Activated naive CD4-positive, alpha-beta T cell (primary cell): ENCODE measurements at places on chromosomes 1 and 21.

GRCh38 chr21:24844671-24845070 lies 762.6 kb downstream of the MRPL39 start:
- no peak for DNase-seq

DNA sequence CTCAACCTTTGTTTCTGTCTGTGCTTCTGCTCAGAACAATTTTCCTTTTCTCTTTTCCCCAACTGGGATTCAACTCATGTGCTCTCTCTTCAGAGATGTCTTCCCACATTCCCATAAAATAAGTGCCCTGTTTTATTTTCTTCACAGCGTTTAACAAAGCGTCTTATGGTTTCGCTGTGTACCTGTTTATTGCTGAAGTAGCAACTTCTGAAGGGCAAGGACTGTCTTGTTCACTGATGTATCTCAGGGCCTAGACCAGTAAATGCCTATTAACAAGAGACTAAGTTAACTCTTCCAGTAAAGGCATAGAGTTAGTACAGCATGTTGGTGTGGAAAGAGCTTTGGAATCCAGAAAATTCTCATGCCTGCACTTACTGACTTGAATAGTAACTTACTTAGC lies 42.9 kb upstream of the MPZL1 start:
- no peak for DNase-seq

DNA sequence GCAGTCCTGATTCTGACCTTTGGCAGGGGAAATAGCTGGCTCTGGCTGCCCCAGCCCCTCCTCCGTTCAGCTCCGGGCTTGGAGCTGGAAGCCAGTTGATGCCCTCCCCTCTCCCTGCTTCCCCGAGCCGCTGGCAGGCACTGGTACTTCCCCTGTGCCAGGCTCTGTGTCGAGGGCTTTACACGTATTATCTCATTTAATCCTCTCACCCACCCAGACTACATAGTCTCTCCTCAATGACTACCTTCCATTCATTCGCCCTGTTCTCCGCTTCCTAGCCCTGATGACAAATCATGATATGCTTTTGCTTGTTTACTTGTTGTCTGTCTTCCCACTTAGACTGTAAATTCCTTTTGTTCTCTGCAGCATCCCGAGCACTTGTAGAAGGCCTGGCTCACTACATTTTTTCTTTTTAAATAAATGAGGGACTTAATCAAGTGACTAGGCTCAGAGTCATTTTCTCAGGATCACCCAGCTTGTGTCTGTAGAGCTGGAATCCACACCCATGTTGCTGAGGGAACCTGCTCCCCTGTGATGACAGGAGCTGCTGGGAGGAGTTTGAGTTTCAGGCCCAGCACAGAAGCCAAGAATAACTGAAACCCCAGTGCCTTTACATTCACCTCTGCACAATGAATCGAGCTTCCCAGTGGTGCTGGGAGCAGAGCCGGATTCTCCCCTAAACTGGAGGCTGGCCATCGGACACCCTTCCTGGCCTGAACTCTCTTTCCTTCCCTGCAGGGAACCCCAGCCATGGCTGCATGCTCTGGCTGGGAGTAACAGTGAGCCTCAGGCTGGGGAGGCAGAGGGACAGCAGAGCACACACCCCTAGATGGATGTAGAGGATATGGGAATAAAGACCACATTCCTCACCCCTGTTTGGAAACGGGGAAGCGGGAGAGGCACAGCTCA lies 58.3 kb downstream of the UBIAD1 start:
- no peak for DNase-seq

GRCh38 chr21:36209626-36210171 lies 53.1 kb downstream of the DOP1B start:
- no peak for DNase-seq

DNA sequence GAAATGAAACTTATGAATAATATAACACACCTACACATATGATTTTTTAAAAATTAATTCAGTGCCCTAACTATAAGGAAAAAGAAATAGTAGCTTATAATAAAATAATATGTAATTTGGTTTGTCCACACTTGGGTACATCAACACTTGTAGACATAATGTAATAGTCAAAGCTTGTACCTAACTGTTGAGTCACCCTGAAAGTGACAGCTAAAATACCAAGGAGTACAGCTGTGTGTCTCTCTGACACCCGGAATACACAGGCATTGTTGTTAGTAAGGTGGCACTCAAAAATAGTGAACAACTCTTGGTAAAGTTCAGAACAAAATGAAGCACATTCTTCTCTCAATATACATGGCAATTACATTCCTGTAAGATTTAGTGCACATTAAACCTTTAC lies 243.4 kb downstream of the TRABD2B start:
- DNase-seq = no peak

DNA sequence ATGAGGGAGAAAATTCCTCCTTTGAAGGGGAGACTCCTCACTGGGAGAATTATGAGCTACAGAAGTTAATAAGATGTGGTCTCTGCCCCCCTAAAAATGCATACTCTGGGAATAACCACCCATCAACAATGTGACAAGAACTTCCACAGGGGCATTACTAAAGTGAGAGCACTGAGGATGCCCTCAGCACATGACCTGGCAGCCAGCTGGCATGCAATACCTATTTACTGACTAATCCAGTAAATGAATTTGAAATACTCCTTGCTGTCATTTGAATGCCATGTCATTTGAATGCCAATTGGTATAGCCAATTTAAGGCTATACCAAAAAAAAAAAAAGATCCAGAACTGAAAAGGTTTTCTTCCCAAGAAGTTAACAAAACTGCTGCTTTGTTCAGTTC lies 30.8 kb downstream of the PLPP3 start:
- no peak for DNase-seq

DNA sequence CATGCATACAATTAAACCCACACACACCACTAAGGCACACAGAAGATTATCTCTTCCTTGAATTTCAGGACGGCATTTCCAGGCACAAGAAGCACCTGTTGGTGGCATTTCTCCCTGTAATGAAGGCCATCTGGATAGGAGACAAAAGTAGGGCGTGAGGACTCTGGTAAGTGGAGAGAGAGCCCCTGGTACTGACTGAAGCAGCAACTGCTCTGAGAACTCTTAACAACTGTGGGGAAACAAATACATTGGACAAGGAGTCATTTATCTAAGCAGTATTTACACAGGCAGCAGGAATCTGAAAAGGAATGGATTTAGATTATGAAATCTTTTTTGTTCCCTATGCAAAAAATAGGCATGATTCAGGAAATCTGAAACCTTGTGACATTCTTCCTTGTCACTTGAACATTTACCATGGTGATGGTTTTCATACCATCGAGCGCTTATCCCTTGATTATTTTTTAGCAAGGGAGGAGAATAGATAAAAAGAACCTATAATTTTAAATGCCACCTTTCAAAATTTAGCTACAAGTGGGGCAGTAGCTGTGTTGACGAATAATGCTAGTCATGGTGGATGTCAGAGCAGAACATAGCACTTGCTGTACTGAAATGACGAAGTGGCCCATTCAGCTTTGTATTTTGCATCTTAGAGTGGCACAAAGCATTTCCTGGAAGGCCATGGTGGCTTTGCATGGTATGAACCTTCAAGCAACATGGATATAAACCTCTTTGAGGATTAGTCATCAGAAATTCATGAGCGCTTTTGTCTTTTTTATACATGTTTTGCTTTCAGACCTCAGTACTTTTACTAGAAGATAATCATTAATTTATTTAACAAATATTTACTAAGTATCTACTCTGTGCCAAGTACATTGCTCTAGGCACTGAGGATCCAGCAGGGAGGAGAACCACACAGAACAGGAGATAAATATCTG lies 362.0 kb downstream of the ADGRL2 start:
- DNase-seq = no peak

DNA sequence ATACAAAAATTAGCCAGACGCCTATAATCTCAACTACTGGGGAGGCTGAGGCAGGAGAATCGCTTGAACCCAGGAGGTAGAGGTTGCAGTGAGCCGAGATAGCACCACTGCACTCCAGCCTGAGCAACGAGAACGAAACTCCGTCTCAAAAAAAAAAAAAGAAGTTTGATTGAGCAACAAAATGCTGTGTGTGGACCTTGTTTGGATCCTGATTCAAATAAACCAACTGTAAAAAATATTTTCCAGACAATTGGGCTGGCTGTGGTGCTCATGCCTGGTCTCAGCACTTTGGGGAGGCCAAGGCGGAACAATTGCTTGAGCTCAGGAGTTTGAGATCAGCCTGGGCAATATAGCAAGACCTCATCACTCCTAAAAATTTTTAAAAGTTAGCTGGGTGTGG lies 16.8 kb downstream of the PTAFR start:
- DNase-seq = no peak

DNA sequence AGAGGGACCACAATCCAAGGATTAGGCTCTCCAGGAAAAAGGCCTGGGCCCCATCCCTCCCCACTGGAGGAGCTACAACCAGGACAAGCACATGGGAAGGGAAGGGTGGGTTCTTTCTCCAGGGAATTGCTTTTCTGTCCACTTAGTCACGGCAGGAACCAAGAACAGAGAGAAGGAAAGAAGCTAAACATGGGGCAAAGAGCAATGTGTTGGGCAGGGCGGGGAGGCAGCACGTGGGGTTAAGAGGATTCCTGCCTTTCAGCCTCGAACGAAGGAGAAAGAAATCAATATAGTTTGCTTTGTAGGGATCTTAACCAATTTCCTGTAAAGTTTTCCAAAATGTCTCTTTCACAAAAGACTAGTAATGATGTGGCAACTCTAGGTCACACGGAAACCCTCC lies 21.7 kb downstream of the ERI3 start:
- no peak for DNase-seq

- DNase-seq = no peak
Observed at GRCh38 chr1:10033359-10033845, 644 bp downstream of the UBE4B start.

- DNase-seq = no peak
Observed at GRCh38 chr1:9780554-9781110, 43.1 kb downstream of the CLSTN1 start.

DNA sequence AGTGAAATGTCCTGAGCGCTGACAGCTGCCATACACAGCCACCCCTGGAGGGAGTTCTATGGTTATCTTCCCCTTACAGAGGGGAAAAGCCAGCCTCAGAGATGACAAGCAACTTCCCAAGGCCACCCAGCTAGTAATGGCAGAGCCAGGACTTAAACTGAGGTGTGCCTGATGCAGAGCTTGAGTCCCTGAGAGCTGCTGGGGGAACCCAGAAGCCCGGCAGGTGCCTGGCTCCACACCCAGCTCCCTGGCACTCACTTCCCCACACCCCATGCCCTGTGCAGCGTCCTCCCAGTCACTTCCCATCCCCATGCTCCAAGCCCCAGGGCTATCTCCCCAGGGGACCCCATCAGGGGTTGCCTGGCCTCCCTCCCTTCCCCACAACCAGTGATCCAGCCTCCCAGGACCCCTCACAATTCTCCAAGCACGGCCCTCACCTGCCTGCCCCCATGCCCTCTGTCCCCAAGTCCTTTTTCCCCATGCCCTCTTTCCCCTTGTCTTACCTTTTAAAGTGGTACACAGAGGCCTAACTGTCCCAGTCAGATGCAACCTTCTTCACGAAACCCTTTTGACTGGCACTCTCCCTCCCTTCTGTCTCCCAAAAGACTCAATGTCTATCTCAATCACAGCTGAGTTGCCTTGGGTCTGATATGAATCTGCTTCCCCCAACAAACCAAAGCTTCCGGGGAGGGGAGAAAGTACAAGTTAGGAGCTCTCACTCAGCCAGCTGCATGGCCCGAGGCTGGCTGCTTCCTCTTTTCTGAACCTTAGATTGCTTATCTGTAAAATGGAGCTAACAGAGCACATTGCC lies 39.8 kb upstream of the LRP8 start:
- no peak for DNase-seq

- no peak for DNase-seq
Observed at GRCh38 chr1:117658676-117659075, 52.8 kb downstream of the TENT5C start.

- no peak for DNase-seq
Observed at GRCh38 chr21:41753006-41753898, 13.6 kb downstream of the RIPK4 start.

DNA sequence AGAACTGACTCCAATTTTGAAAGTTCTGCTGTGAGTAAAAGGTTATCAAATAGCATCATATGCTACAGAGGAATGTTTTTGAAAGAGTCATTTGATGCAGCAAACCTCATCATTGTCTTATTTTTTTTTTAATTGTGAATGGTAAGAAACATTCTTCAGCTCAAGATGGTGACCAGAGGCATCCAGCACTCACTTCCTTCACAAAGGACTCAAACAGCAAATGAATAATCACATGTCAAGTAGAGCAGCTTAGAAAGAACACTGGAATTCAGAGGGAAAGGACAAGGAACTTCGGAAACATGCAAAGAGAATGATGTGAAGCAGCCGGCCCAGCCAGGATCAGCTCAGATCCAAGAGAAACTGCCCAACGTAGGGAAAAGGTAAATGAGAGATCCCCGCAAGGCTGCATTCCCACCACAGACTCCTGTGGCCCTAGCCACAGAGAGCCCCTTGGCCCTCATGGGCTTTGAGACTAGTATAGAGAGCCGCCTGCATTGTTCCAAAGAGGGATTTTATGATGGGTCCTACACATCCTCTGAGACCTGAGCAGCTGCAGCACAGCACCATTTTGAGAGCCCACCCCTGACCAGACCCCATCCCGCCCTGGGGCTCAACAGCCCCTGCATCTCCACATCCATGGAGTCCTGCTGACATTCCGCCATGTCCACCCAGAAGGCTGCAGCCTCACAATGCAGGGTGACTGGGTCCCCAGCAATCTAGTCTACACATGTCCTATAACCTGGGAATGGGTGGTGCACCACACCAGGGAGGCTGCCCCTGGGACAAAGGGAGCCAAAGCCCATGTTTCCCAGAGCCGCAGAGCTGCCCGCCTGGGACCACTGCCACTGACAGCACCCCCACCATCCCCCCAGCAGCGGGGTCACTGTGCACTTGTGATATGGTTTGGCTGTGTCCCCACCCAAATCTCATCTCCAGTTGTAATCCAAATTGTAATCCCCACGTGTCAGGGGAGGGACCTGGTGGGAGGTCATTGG lies 21.2 kb upstream of the UTS2 start:
- DNase-seq = no peak

DNA sequence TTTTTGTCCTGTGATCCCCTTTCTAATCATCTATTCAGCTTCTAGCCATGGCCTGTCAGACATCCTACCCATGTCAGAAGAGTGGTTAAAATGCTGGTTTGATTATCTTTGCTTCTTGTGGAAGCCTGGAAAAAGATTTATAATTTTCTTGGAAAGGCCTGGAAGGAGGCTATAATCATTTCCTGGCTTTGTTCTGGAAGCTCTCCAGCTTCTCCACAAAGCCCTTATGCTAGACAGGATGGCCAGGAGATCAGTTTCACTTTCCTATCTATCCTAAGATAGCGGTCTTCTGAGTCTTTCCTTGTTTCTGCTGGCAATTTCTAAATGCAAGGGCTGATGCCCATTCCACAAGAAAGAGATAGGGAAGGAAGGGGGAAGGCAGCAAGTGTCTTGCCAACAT lies 90.9 kb upstream of the SLC44A3 start:
- no peak for DNase-seq

DNA sequence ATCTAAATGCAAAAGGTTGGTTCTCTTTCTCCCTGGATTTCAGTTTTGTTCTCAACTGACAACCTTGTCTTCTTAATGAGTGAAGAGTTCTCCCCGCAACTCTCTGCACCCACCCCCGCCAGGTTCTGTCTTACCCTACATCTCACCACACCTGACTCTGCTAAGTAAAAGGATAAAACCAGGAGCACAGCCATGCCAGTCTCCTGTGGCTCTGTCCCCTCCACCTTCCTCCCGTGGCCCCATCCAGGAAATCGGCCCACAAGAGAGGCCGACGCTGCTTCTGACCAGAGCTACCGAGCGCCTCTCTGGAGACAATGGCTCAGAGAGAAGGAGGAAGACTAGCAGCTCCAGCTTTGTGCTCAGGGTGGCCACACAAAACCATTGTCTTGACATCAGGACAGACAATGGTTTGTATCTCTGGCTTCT lies 72.2 kb downstream of the PLEKHA6 start:
- DNase-seq = no peak
